Hepatocyte (in vitro differentiated cells): ENCODE measurements at places on chromosomes 16 and 17. TPM values are rescaled to one million over a fixed set of nuclear protein-coding genes. Genes with fewer than 3 reads are reported as not detected.

DNA sequence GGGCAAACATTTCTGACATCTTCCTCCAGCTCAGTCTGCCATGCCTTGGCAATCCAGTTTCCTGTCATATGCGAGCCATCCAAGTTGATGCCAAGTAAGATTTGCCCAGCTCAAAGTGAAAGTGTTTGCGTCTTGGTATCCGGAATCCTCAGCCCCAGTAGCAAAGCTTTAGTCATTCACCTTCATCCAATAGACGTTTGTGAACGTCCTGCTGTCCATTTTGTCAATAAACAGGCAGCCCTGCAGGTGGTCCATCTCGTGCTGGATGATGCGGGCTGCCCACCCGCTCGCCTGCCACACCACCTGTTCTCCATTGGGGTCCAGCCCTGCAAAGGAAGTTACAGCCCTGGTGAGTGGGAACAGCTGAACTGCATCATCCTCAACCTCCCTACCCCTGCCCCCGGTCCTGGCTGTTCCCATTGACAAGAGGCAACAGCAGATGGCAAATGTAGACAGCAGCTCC is 1.5 kb downstream of the PDF start:
- DNase-seq: no peak

- no peak for DNase-seq
Observed at GRCh38 chr17:71966459-71967313, 154.1 kb upstream of the SOX9 start.

CDH11 gene
- 266 and 289 TPM in 2 replicates for total RNA-seq

DNA sequence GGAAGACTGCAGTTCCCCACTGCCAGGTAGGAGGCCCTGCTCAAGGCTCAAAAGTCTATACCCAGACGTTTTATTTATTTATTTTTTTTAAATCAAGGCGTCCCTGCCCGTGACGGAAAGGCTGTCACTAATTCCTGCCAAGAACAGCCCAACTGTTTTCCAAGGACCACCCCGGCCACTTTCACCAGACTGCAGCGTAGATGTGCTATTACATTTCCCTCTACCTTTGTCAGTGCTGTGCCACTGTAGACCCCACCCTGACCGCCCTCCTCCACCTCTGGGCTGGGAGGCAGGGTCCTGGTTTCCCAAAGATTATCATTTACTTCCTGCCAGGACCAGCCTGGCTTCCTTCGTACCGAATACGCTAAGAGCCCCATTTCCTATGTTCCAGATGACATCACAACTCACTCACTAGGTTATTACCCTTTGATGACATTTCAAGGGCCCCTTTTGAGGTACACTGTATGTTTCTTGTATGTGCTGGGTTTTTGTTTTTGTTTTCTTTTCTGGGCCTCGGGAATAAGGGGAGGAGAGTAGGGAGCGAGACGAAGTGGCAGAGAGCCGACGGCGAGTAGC is 6.3 kb upstream of the RNF227 start:
- no peak for DNase-seq

DNA sequence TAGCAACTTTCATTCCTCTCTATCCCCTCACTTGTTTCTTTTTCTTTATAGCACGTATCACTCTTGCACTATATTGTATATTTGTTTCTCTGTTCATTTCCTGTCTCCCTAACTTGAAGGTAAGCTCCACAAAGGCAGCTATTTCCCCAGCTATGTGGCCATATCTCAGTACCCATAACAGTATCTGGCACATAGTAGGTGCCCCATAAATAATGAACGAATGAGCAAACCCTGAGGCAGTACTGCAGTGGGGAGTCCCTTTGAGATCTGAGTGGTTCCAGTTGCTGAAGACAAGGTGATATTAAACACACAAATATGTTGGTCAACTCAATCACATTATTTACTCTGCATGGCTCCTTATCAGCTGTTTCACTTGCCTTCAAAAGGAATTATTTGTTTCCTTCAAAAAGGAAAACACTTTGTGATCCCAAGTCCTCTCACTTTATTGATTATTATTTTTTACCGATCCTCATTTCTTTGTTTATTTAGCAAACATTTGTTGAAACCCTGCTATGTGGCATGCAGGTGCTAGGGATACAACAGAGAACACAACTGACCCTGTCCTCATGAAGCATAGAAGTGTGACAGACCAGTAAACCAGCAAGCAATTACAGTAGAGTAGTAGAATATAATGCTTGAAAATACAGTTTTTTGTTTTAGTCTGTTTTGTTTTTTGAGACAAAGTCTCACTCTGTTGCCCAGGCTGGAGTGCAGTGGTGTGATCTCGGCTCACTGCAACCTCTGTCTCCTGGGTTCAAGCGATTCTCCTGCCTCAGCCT is 5.7 kb upstream of the ADAP2 start:
- no peak for DNase-seq

DNA sequence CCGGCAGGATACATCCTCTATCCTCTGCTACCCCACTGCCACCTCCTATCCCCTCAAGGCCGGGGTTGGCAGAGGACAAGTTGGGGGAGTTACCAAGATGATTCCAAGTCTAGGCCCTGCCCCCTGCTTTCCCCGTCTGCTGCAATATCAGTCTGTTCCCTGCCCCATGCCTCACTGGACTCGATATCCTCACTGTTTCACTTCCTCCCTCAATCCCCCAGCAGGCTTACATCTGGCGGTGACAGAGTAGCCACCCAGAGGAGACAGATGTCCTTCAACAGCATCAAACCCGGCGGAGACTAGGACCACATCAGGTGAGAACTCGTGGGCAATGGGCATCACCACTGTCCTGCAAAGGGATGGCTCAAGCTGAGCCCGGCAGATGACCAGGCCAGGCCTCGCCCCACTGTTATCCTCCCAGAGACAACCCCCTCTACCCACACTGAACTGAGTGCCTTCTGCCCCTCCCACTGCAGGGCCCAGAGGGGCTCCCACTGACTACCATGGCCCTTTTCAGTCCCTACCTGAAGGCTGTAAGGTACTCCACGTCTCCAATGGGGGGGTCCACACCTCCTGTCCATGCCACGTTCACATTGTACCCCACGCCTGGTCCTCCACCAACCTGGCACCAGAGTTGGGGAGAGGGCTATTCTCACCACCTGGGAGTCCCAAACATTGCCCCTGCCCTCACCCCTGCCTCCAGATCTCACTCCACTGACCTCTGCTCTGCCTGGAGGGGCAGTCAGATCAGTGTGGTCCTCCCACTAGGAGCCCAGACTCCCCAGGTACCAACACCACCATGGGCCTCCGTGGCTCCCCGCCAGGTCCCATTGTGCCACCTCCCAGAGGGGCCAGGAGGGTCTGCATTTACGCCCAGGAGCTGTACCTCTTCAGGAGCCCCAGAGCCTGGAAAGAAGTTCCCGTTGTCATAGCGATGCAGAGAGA is 9.6 kb downstream of the G6PC3 start:
- DNase-seq: no peak

- no peak for DNase-seq
Observed at GRCh38 chr16:11571549-11571948, 15.2 kb downstream of the LITAF start.

GRCh38 chr16:54488729-54489128 is 202.1 kb upstream of the IRX3 start:
- no peak for DNase-seq

DNA sequence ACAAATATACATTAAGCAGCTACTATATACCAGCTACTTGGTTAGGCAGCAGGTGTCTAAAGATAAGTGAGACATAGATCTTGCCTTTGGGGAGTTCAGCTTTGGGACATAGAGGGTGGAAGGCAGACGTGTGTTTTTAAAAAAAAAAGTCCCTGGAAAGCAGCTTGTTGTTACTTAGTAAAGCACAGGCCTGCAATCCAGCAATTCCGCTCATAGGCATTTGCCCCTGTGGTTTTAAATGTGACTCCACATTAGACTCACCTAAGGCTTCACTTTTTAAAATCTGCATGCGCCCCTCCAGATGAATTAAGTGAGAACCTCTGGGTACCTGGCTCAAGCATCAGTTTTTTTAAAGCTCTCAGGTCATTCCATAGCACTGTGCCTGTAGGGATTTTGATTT is 7.2 kb upstream of the MLYCD start:
- no peak for DNase-seq

DNA sequence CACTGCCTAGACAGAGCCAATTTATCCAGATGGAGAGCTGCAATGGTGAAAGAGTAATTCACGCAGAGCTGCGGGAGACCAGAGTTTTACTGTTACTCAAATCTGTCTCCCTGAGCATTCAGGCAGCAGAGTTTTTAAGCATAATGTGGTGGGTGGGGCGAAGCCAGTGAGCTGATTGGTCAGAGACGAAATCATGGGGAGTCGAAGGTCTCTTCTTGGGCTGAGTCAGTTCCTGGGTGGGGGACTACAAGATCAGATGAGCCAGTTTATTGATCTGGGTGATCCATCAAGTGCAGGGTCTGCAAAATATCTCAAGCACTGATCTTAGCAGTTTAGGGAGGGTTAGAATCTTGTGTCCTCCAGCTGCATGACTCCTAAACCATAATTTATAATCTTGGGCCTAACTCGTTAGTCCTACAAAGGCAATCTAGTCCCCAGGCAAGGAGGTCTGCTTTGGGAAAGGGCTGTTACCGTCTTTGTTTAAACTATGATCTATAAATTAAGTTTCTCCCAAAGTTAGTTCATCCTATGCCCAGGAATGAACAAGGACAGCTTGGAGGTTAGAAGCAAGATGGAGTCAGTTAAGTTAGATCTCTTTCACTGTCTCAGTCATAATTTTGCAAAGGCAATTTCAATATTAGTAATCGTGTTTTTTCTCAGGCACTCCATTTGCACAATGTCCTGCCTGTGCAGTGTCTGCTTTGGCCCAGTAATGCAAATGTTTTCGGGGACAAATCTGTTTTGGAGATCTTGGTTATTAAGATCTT is 27.0 kb downstream of the PIGL start:
- DNase-seq: no peak

USP43 gene
- total RNA-seq: 3.5 and 5.2 TPM in 2 replicates

APPBP2 gene
- 39.3 and 42.0 TPM in 2 replicates for total RNA-seq

EVI2A gene
- total RNA-seq: 0.10 and 0.28 TPM in 2 replicates

GRCh38 chr17:80354336-80354735 is 60.6 kb upstream of the ENDOV start:
- DNase-seq: no peak

DNA sequence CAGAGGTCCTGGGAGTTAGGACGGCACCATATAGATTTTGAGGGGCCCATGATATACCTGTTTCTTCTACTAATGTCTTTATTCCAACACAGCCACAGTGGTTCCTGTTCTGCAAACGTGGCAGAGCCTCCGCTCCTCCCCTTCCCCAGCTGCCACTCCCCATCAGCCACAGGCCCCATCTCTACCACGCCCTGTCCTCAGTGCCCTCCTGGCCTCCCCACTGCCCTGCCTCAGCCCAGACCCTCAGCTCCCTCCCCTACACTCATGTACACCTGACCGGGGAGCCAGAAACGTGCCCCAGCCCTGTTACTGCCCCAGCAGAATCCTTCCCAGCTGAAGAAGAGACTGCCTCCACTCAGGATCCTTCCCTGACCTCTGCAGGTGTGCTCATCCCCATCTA is 11.9 kb upstream of the RBFOX3 start:
- no peak for DNase-seq

DNA sequence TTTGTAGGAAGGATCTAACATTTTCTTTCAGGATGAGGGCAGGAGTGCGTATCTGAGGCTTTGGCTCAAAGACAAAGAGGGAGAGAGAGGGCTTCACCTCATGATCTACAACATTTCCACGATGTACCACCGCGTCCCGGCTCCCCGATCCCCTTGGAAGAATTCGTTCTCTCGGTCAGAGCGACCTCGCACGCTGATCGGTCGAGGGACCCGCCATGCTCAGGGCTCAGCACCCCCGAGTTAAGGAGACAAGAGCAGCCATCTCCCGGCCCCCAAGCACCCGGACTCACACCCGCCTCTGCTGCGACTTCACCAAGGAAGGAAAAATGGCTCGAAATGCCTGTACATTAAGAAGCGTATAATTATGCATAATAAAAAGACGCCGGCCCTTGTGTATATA is 89.5 kb upstream of the RPL38 start:
- no peak for DNase-seq

ST6GALNAC2 gene
- total RNA-seq: 1.4 and 2.3 TPM in 2 replicates

GRCh38 chr17:2961446-2961845 is 102.0 kb downstream of the OR1D5 start:
- DNase-seq: no peak

- no peak for DNase-seq
Observed at GRCh38 chr17:61064087-61064951, 335.3 kb upstream of the TBX2 start.

DNA sequence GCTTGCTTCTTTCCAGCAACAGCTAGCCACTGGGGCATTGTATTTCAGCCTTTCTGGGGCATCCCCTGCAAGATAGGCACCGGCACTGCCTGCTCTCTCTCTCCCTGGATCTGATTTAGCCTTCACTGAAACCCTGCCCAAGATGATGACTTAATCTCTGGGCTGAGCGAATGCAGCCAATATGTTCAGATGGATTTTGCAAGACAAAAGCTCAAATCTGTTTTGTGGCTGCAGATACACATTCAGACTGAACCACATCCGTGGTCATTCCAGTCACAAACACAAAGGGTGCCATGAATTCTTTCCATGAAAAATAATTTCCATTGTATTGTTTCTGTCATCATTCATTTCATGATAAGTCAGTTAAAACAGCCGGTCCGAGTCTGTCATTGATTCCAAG is 24.2 kb downstream of the SOST start:
- no peak for DNase-seq

GUCY2D gene
- not detected in 2 replicates for total RNA-seq

ZDHHC1 gene
- 1.9 and 5.9 TPM in 2 replicates for total RNA-seq

GRCh38 chr17:48036693-48037035 is 933 bp downstream of the COPZ2 start:
- DNase-seq: no peak
